ENCODE measurements at places on chromosomes 7 and 10.
A peak's percentile ranks its signal among the peaks of the same experiment; 100 is the strongest.

GRCh38 chr7:81005254-81005653 is 86.4 kb upstream of the SEMA3C start:
- DNase-seq, result no peak

DNA sequence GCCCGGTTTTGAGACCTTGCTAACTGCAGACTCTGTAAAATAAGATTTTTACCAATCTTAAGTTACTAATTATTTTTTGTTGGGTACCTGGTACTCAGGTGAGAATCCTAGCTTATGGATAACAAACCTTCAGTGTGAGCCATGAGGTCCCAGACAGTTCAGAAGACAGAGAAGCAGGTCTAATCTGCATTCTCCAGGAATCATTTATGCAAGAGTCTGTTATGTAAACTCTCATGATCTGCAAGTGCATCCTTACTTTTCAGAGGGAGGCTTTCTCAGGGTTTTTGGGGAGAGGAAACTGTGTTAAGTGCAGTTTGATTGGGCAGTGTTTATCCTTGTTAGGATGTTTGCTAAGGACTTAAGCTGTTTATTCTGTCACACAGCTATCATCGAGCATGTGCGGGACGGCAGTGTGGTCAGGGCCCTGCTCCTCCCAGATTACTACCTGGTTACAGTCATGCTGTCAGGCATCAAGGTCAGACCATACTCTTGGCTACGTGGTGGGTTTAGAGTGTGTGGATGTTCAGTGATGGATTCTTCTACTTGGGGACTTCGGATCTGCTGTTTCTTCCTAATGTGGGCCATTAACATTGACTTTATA is 50.2 kb downstream of the SND1 start:
- DNase-seq, result no peak

GRCh38 chr10:72782649-72783330 is 90.8 kb downstream of the MCU start:
- DNase-seq, result no peak

GRCh38 chr10:133135116-133135465 is 24.9 kb upstream of the KNDC1 start:
- no peak for DNase-seq

- no peak for DNase-seq
Observed at GRCh38 chr7:79520543-79520942, 67.1 kb upstream of the MAGI2 start.

GRCh38 chr10:18659819-18660535 is 746 bp downstream of the ARL5B start:
- DNase-seq, result peak; percentile 64

DNA sequence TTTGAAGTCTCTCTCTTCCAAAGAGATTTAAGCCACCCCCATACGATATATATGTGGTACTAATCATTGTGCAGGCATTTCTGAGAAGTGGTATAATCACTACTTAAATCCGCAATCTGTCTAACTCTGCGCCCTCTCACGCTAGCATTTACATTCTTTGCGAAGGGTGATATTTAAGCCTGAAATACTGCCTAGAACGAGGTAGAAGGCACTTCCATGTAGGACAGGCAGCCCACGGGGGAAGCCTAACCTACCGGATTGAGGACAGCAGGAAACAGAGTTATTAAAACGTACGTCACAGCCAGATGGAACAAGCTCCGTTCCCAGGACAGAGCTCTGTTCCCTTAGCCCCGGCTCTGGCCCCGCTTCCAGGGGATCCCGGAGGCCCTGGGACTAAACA is 59.3 kb upstream of the ECHDC3 start:
- DNase-seq, result no peak

- DNase-seq, result no peak
Observed at GRCh38 chr7:102232611-102233286, 53.9 kb upstream of the SH2B2 start.

- no peak for DNase-seq
Observed at GRCh38 chr10:67836488-67836887, 1.5 kb downstream of the DNAJC12 start.

GRCh38 chr10:127853868-127854768 is 38.6 kb downstream of the CLRN3 start:
- DNase-seq, result peak; percentile 56

DNA sequence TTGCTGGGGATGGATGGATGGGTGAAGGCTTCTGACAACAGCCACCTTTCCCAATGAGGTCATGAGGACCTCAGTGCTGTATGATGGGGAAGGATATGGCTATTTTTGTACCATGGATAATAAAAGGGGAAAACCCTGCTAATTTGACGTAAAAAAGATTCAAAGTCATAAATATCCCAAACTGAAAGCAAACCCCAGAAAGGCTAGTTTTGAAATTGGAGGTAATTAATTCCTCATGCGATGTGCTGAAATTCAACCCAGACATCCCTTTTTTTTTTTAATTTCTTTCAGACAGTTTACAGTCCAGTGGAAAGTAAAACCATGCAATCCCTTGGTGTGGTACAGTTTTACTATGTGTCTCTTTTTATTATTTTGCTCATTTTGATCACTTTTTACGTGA is 254.5 kb upstream of the BMPER start:
- no peak for DNase-seq

- peak; percentile 25 for DNase-seq
Observed at GRCh38 chr10:47179291-47179647, 120.7 kb upstream of the GDF10 start.

DNA sequence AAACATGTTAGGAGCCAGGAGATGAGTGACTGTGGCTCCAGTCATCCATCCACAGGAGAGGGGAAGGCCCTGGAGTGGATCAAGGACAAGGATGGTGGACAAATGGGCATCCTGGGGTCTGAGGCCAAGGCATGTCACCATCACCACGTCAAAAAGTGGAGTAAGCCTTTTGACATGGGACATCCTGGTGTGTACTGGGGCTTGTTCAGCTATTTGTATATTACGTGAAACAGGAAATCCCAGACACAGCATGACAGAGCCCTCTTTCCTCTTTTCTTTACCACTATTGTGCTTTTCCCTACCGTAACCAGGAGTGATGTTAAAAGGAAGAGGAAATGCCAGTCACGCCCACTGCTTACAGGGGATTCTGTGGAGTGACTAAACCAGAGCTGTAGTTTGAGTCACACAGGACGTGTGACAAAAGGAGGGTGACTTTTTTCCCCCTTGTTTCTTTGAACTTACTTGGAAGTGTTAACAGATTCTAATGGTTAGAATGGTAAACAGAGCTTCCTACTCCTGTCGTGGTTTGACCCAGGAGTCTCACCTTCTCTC is 15.4 kb downstream of the ACSL5 start:
- DNase-seq, result peak; percentile 78

- DNase-seq, result no peak
Observed at GRCh38 chr10:28790146-28790545, 112.8 kb downstream of the BAMBI start.

- no peak for DNase-seq
Observed at GRCh38 chr7:112370436-112370835, 79.8 kb upstream of the IFRD1 start.

- DNase-seq, result no peak
Observed at GRCh38 chr7:15292138-15292537, 269.7 kb downstream of the AGMO start.
